ENCODE measurements at places on chromosomes 3 and 15.

- no peak for DNase-seq
These were observed 183.3 kb upstream of the BHLHE40 start for GRCh38 chr3:4795905-4796304.

DNA sequence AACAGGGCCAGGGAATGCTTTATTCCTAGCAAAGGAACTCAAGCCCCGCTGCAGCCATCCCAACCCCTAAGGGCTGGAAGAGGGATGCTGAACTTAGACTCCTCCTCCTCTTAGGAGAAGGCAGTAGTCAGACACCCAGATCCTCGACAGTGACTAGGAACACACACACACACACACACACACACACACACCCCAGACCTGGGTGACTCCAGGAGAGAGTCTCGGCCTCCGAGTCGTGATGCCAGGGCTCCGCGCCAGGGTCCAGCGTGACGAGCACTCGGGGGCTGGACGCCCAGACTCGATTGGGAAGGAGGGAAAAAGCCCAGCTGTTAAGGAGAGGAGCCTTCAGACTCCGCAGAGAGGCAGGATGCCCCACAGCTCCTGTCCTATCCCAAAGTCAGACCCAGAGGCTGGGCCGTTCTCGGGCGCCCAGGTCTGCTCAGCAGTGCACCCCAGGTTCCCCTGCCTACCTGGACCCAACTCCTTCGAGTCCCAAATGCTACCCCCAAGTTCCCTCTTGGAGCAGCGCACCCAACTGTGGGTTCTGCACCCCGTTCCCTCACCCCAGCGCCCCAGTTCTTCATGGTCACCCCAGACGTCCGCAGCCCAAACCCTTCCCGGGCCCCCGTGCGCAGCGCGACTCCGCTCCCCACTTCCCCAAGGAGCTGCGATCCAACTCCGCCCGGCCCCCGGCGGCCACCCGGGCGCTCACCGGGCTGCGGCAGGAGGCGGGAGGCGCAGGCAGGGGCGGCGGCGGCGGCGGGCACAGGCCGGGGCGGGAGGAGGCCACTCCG, 421 bp downstream of the BMF start:
- DNase-seq: no peak

DNA sequence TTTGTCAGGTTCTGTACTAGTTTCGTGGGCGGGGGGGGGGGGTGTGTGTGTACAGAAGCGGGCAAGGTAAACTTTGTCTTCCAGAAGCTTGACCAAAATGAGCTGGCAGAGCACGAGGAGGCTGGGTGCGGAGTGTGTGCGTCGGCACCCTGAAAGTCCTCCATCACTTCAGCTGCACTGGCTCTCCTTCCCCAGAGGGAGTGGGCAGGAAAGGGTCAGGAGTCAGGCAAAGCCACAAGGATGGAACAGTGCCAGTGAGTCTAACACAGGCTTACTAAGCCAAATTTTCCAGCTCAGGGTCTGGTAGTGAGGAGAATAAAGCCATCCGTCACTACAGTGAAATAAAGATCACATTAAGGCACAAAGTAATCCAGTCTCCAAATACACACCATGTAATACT, 11.9 kb upstream of the SH3GL3 start:
- no peak for DNase-seq

GRCh38 chr3:174219738-174220137, 639.4 kb upstream of the NAALADL2 start:
- no peak for DNase-seq

GRCh38 chr15:79682851-79683288, 213.9 kb downstream of the MTHFS start:
- no peak for DNase-seq

DNA sequence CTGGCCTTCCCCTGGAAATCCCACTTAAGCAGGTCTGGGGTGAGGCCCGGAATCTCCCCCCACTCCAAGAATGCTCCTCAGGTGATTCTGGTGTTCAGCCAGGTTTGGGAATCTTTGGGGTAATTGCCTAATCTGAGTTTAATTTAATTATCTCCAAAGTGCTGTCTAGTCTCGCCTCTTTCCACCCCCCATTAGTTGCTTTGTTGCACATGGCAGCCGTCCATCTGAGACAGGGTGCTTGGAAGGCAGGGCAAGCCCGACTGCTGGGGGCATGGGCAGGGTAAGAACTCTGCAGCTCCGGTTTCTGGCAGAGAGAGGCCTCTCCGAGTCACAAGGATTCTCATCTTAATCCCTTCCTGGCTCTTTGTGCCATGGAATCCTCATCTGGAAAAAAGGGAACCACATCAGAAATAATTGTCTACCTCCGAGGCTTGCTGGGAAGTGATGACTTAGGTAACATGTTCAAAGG, 15.0 kb downstream of the IL17RD start:
- no peak for DNase-seq

DNA sequence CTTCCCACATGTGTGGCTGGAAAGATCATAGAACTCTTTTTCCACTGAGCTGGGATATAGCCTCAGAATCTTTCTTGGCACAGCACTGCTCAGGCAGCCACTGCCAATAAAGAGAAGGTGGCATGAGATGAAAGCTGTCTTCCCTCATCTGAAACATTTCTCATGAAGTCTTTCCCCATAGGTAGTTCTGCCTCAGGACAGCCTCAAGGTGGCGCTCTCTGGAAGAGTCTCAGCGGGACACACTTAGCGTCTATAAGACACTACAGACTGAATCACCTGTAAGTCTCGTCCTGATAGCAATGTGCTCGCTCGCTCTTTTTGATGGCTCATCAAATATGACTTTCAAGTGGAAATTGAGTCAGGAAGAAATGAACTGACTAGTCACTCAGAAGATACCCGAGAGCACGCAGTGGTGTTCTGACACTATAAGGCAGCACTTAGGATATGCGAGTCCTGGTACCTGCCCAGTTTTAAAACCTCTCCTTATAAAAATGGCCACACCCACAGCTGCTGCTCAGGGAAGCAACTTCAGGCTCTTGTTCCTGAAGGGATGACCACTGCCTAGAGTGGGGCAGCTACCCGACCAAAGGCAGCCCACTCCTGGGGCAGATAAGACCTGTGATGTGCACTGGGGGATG, 269.5 kb downstream of the SUCLG2 start:
- DNase-seq: peak; percentile 30

DNA sequence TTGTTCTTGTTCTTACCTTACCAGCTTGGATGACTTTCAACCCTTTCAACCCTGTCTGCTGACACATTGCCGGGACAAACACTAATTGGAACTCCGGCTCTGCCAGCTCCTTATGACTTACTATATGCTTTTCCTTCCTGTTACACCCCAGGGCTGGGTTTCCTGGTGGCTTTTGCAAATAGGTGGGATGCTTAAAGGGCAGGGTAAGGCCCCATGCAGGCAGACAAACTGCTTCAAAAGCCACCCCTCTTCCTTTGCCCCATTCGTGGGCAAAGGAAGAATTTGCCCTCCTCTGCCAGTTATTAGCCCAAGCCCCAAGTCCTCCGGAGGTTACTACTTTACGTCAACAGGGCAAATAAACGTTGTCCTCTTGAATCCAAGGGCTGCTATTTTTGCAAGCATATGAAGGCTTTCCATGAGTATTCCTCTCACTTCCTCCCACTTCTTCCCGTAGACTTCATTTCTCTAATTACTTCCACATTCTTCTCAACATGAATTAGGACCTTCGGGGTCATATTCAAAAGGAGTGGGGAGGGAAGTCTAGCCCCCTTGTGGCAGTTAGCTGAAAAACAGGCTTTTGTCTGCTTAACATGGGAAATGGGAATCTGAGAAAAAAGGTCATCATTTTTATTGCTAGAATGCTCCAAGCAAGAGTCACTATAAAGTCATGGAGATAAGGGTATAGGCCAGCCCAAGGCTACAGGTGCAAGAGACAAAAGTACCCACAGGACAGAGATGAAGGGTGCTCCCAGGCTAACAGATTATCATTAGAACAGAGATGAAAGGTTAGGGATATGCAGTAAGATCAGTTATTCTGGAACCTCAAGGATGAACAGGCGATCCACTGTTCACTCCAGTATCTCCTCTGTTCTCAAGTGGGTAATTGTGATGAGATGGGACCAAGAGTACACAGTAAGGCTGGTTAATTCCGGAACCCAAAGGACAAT, 56.3 kb upstream of the FSTL1 start:
- no peak for DNase-seq

- no peak for DNase-seq
These were observed 341.6 kb downstream of the ZNF385D start for GRCh38 chr3:21409401-21409800.

DNA sequence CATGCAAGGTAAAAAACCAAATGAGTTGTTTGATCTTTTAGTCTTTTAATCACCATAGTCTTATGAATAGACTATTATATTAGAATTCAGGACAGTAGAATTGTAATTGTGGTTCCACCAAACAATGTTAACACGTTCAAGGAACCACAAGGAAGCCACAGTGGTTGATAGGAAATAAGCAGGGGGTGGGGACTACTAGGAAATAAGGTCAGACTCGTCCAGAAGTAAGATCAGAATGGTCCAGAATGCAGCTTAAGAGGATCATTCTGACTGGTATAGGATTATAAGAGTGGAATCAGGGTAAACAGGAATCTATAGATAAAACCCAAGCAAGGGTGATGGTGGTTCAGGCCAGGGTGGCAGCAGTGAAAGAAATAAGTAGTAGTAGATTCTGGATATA, 7.5 kb downstream of the MYNN start:
- DNase-seq: no peak

GRCh38 chr3:194928831-194929577, 243.3 kb downstream of the FAM43A start:
- no peak for DNase-seq

GRCh38 chr3:154143873-154144272, 22.7 kb downstream of the ARHGEF26 start:
- no peak for DNase-seq

DNA sequence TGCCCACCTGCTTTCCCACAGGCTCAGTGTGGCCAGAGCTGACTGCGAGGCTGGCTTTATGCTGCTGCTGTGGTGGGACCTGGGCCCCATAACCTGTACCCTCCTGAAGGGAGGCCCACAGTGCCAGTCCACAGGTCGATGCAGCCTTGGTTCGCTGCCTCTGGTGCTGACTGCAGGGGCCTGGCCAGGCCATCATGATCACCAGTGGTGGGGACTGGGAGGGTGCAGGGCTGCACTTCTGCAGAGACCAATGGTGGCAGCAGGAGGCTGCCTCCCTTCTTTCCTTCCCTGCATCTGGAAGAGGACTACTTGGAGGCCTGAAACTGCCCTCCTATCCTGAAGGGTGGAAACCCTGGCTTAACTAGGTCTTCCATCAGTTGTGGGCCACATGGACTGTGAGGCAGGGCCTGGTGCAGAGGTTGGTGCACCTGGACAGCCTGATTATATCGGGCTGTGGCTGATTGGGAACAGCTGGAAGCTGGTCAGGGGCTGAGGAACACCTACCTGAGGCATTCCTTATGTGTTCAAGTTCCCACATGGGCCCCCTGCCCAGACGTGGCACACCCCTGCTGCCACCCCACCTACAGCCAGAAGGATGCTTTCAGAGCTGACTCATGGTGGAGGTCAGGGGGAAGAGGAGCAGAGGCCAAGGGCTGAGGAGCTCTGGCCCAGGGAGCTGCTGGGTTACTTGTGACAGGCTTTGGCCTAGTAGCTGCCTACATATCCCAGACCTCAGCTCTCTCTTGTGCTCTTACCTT, 29.8 kb downstream of the POMGNT2 start:
- no peak for DNase-seq

GRCh38 chr15:50280271-50280670, 14.7 kb upstream of the HDC start:
- no peak for DNase-seq

DNA sequence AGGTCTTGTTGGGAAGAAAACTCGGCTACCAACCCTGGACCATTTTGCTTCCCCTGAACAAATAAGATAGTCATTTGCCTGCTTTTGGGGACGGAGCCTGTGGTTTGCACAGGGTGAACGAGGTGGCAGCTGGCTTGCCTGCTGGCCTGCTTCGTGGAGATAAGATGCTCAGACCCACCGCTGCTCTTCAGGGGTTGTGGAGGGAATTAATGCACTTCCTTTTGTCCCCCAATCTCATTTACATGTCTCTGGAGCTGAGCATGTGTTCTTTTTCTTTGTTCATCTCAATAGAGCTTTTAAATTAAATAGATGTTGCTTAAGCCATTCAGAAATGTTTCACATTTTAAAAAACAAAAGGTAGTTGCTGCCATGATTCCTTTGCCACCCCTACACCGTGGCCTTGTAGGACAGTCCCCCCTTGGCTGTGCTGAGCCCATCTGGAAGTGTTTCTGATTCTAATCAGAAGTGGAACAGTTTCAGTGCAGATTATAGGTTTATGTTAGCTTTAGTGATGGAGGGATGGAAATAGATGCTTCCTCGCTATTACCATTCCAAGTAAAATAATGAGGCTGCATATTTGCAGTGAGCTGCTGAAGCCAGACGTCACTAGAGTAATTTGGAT, 25.6 kb downstream of the APBA2 start:
- no peak for DNase-seq

All from stimulated activated CD4-positive, alpha-beta T cell treated with anti-CD3 and anti-CD28 coated beads, Interleukin-15, amount 100 ng/mL, for 48 hours (primary cell).